Foreskin melanocyte (primary cell): ENCODE measurements at places on chromosomes 12 and 14.

GRCh38 chr12:19220852-19221466 is 91.4 kb downstream of the PLEKHA5 start:
- no peak for DNase-seq

GRCh38 chr12:55847033-55847432 is 4.3 kb upstream of the MMP19 start:
- peak; percentile 33 for DNase-seq

DNA sequence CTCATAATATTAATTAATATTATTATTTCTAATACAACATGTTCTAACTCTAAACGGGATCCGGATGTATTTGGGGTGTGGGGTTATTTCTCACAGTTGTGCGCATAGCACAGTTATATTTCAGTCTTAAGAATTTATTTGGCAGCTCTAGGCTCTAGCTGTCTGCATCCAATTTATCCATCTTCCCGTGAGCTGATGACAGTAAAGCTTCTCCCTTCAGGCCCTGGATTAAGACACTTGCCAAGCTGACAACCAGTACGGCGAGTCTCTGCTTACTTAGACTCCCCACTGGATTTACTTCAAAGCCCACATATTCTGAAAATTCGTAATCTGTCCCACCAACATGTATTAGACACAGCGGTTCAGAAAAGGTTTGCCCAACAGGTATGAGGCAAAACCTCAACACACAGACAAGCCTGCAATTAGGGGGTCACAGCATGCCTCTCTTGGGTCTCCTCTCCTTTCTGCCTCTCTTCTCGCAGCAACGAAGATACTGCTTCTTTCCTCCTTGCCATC is 232.9 kb upstream of the TMTC1 start:
- DNase-seq: no peak

DNA sequence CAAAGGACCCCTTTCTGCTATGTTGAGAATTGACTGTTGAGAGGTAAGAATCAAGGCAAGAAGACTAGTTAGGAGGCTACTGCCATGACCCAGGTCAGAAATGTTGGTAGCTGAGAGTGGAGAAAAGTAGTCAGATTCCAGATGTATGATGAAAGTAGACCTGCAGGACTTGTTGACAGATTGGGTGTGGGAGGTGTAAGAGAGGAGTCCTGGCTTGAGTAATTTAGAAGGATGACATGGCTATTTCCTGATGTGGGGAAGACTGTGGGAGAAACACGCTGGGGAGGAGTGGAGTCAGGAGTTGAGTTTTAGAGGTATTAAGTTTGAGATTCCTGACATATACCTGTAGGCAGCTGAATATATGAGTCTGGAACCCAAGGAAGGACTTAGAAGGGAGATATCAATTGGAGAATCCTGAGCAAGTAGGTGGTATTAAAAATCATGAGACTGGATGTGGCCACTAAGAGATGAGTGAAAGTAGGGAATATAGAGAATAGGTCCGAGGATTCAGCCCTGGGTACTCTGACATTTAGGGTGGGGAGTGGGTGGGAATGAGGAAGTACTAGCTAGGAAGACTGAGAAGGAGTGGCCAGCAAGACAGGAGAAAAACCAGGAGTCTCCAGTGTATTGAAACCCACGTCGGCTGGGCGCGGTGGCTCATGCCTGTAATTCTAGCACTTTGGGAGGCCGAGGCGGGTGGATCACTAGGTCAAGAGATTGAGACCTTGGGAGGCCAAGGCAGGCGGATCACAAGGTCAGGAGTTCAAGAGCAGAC is 12.6 kb upstream of the DDX47 start:
- no peak for DNase-seq

- DNase-seq: no peak
Measured at GRCh38 chr12:5864972-5865371, 80.1 kb downstream of the ANO2 start.
